ENCODE measurements at places on chromosomes 11 and 22.

DNA sequence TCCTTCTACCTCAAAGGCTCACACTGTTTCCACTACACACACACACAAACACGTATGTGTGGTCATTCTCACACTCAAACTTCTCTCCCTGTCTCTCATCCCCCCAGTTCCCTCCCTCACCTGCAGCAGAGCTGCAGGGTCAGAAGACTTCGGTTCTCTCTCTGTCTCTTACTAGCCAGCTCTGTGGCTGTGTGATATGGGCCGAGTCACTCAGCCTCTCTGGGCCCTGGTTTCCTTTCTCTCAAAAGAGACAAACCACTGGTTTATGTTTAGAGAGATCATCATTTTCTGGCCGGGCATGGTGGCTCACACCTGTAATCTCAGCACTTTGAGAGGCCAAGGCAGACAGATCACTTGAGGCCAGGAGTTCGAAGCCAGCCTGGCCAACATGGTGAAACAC, 21.1 kb downstream of the TSPAN18 start:
- no peak for DNase-seq

- no peak for DNase-seq
Observed at GRCh38 chr22:47607486-47607885, 845.0 kb downstream of the TBC1D22A start.

DNA sequence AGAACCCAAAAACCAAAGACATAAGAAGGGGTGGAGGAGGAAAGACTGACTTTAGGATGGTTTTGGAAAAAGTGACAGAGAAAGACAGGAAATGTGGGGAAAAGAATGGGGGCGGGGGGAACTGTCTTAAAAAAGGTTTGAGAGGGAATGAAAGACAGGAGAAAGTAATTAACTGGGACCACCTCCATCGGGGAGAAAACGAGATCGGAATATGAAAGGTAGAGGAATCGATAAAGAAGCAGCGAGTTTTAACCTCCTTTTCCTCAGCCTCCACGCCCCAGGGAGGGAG, 524 bp downstream of the MTMR2 start:
- DNase-seq = no peak

- DNase-seq = no peak
Observed at GRCh38 chr11:75333022-75333806, 18.2 kb downstream of the ARRB1 start.

GRCh38 chr11:61697078-61697502, 16.9 kb downstream of the DAGLA start:
- no peak for DNase-seq
